ENCODE measurements at places on chromosomes 1 and 21.

DNA sequence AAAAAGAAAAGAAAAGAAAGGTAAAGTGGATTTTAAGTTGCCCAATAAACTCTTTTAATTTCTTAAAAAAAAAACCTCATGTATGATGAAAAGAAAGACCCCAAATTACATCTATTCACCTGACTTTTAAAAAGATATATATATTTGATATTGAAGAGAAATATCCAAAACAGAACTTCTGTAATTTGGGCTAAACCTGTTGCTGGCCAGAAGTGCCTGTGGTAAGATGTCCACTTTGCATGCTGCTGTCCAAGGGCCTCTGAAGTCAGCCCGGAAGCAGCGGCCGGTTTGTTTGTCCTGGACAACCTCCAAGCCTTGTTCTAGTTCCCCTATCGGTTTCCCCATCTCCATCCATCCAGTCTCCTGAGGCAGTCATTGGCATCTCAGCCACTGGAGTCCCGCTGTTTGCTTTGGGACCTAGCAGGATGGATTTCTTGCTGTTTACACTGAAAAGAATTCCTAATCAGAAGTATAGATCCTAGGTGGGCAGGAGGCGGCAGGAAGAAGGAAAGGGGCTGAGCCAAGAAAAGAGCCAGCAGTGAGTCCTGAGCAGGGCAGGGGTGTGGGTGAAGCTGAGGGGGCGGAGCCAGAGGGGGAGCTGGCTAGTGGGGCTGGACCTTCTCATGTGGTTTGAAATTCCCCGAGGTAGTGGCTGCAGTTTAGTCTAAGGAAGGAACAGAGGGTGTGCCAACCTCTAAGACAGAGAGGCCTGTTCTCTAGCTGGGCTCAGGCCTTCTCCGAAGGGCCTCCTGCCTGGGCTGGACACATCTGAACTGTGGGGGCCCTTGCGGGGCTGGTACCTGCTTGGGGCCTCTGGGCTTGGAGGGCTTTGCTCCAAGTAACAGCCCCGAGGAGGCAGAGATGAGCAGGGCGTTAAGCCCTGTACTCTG lies 3.3 kb downstream of the NCMAP start:
- no peak for DNase-seq

DNA sequence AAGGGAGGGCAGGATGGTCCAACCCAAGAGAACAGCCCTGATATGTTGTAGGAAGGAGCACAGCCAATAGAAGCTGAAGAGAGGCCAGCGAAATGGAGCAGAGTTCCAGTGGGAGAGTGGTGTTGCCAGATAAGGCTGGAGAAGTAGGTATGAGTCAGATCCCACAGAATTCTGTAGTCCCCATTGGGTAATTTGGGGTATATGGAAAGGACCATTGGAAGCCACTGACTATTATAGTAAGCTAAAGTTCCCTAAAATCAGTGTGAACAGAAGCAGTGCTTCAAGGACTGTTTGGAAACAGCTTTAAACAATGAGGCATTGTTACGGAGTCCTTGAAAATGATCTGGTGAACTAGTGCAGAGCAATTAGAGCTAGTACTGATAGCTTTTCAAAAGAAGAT lies 63.0 kb downstream of the DISP1 start:
- DNase-seq: no peak

DNA sequence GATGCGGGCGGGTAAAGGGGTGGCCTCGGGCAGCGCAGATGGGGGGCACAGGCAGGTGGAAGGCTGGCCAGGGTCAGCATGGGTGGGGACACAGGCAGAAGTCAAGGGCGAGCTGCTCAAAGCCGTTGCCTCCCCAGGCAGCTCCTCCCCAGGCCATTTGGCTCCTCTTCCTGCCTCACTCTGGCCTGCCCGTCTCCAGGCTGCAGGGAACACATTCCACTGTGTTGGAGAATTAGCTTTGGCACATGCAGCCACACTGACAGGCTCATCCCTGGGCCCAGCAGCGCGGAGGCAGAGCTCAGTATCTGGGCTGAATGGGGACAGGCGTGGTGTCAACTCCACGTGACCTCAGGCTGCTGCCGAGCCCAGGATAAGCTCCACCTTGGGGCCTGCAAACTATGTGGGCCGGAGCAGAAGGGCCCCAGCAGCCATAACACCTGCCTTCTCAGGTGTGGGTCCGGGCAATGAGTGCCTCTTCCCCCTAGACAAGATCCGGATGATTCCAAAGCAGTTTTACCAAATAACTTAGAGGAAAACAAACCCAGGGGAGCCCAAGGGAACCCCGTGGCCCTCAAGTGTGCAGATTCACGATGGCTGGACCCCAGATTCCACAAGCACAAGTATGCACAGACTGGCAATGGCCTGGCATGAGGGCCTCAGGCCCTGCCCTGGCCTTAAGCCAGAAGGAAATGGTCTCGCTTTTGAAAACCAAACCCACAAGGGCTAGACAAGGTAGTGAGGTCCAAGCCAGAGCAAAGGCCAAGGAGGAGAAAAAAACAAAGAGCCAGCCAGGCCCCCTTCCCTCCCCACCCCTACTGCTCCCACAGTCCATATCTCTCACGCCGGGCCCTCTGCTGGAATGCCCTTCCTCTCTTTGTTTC lies 40.2 kb downstream of the HSPG2 start:
- no peak for DNase-seq

DNA sequence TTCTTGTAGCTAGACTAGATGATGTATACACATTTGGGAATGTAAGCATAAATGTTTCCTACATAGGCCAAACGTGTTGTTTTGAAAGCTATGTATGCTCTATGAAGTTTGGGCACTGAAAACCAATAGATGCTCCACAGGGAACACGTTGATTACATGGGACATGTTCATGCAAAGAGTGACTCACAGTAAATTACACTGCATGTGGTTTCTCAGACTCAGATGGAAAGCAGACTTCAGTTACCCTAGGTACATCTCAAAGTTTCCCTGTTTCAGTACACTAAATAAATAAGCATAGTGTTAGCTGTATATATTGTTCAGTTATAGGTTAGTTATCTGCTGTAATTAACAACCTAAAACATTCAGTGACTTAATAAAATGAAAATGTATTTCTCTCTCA lies 301.9 kb upstream of the RUNX1 start:
- DNase-seq: no peak

DNA sequence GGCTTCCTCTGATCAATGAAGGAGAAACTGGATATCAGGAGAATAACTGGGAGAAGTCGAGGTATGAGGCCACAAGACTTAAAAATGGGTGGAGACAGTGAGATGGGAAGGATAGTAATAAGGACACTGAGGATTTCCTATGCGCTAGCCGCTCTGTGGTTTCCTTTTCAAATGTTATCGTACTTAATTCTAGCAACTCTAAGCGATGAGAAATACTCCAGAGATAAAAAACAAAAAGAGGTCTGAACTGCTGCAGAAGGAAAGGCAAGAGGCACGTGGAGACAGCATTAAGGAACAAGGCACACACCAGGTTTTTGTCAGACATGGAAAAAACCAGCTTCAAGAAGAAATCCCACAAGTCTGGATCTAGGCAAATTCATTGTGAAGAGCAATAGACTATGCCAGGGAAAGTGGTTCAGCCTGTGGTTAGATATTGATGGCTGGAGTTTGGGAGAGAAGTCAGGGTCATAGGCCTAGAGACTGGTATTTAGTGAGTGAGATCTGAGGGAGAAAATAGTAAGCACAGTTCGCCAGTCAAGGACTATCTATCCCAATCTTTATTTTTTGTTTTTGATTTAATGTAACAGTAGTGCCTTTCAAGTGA lies 5.3 kb downstream of the CLCA2 start:
- no peak for DNase-seq

GRCh38 chr1:59409986-59410385 lies 113.1 kb downstream of the FGGY start:
- no peak for DNase-seq

- no peak for DNase-seq
Measured at GRCh38 chr1:78721136-78721535, 71.5 kb downstream of the IFI44 start.

DNA sequence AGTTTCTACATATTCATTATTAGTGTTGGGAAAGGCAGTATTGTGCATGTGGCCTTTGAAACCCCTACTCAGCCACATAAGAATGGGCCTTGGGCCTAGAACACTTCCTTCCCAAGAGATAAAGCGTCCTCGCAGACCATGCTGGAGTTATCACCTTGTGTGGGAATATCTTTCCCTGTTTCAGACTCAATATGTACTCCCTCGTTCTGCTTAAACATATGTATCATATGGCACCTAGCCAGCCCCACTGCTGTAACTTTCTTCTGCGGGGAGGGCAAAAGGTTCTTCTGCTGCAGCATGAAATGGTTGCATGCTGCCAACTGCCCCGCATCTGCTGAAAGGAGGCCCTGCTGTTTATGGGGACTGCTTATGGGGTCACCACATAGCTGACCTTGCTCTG lies 92.0 kb downstream of the CRB1 start:
- DNase-seq: no peak

GRCh38 chr1:21344098-21344749 lies 54.0 kb upstream of the ECE1 start:
- no peak for DNase-seq

DNA sequence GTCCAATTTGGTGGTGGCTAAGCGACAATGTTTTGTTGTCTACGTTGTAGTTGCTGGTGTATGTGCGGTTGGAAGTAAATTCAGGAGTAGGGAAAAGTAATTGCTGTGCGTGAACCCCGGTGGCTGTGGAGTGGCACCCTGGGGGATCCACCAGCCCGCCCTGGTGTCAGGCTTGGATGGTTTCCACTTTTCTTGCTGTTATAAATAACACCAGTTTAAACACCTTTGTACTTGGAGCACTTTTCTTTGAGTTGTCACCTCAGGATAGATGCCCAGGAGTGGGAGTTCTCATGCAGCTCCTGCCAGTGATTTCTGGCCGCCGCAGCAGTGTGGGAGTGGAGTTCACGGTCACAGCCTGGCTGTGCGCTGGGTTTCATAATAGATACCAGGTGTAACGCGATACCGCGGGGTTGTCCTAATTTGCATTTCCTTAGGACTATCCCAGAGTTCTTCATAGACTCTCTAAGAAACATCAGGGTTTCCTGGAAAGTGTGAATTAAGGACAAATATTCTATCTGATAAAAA lies 12.8 kb upstream of the TMEM200B start:
- DNase-seq: no peak

DNA sequence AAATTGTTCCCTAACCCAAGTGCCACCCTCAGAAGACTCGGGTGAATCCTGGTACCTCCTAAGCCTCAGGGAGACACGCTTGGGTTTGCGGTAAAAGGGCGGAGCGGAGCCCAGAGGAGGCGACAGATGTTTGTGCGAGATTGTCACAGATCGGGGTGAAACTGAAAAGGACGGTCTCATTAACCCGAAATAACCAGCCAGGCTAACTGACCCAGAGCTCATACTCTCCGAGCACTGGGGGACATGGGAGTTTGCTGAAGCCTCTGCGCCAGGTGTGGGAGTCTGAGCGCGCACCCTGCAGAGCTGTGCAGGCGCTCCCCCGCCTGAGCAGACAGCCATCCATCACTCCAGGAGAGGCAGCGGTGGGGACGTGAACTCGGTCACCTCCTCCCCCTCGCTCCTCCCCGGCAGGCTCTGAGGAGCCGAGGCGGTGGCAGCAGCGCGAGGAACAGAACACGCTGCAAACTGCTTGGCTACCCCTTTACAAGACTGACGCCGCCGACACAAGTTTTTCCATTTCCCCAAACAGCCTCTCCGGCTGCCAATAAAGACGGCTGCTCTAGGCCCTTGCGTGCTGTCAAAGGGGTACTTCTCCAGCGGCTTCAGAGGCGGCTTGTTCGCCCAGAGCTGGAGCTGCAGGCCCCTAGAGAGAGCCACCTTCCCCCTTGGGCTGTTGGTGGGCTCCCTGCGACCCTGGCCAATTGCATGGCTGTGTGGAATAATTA lies 43.5 kb downstream of the RRAGC start:
- DNase-seq: no peak
